Panc1 (cell line): ENCODE measurements at places on chromosomes 1 and 21.

DNA sequence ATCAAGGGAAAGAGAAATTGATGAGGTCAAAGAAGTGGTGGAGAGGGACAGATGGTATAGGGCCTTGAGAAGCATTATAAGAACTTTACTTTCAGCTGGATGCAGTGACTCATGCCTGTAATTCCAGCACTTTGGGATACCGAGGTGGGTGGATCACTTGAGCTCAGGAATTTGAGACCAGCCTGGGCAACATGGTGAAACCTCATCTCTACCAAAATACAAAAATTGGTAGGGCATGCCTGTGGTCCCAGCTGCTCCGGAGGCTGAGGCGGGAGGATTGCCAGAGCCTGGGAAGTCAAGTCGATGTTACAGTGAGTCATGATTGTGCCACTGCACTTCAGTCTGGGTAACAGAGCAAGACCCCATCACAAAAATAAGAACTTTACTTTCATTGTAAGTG is 5.7 kb downstream of the TMEM50A start:
- no peak for DNase-seq

DNA sequence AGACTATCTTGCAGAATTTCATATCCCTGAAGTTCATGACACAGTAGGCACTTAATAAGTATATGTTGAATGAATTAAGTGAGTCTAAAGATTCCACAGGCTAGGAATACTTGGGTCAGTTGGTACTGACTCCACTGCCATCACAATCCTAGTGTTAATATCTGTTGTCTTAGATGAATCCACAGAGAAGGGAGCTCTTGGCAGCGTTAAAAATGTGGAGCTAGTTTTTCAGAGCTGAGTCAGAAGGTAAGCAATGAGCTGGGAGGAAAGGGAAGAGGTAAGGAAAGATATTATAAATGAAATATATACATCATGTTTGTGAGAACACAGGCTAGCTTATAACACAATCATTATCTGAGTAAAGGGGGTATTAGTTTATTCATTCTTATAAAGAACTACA is 21.8 kb upstream of the GORAB start:
- no peak for DNase-seq

GRCh38 chr1:24572301-24572700 is 16.4 kb downstream of the NCMAP start:
- no peak for DNase-seq

GRCh38 chr1:31939484-31940329 is 1.5 kb upstream of the PTP4A2 start:
- no peak for DNase-seq

GRCh38 chr1:233183226-233184020 is 112.1 kb downstream of the PCNX2 start:
- DNase-seq: no peak

DNA sequence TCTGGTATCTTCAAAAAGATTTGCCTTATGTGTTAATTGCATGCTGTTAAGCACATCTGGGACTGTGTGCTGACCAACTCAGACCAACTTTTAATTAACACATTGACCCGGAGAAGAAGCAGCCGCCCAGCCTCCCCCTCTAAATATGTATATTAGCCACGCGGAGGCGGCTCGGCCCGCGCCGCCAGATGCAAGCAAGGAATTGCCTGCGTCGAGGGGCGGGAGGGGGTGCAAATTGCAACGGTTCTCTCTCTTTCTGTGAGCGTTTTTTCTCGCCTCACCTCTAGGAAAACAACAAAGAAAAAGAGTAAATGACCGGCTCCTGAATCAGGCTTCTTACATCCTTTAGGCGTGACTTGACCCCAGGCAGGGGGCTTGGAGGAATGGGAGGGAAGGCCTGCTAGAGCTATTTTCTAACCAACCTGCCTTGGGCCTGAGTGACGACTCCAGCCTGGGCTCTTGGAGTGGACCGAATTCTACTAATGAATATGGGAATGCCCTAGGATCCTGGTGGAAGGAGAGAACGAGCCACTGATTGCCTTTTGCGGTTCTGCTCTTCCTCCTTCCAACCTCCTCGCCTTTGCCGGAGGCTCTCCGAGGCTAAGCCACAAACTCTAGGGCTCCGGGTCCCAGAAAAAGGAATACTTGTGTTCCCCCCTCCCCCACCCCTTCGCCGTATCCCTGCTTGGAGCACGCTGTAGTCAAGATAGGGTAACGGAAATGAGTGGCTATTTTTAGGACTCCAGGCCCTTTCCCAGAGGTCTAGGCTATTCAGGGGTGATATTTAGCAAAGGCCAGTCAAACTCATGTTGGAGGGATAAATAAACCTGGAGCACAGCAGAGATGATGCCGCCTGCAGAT is 417.0 kb upstream of the ESRRG start:
- DNase-seq: no peak

GRCh38 chr21:31181082-31181750 is 142.9 kb upstream of the KRTAP19-8 start:
- no peak for DNase-seq

DNA sequence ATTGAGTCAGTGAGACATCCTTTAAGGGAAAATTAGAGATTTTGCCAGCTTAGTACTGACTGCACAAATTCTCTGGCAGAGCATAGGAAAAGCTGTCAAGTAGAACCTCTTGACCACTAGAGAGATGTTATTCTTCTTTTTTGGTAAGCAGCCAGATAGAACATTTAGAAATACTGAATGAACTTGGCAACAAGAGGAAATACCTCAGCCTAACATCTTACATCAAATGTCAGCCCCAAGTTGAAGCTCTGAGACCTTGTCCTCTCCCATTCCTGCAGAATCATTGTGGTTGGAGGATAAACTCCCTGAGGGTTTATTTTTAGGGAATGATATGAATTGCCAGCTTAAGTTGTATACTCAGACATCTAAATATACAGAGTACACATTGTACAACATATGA is 53.5 kb downstream of the MIGA1 start:
- DNase-seq: no peak

- no peak for DNase-seq
These were observed 148.0 kb upstream of the ERG start for GRCh38 chr21:38646213-38646837.

- no peak for DNase-seq
These were observed 3.0 kb upstream of the TSPAN1 start for GRCh38 chr1:46171871-46172270.

DNA sequence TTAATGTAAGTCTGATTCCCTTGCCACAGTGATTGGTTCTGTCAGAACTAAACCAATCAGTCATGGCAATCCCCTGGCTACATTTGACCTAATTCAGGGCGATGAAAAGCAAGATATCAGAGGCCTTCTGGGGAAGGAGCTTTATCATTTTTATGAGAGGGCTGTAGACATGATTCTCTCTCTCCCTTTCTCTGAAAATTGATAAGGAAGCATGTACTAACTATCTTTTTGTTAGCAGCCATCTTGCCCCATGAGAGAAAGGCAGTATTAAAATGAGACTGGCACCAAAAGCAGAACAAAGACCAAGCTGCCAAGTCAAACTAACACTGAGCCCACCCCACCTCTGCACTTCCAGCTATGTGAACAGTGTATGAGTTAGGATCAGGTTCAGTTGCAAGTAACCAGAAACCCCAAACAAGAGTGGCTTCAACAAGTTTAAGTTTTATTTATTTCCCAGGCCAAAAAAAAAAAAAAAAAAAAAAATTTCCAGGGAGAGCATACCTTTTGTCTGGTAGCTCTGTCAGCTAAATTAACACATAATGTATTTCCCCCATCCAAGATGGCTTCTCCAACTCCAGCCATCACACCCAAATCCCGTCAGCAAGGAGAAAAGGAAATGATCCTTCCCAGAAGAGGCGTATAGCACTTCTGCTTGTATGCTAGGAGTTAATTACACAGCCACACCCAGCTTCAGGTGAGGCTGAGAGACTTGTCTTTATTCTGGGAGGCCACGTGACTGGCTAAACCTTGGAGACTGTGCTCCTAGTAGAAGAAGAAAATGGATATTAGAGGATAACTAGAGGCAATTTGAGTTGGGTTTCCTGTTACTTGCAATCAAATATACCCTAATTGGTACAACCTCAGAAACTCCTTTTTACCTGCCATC is 105.8 kb upstream of the RALGPS2 start:
- DNase-seq: no peak

DNA sequence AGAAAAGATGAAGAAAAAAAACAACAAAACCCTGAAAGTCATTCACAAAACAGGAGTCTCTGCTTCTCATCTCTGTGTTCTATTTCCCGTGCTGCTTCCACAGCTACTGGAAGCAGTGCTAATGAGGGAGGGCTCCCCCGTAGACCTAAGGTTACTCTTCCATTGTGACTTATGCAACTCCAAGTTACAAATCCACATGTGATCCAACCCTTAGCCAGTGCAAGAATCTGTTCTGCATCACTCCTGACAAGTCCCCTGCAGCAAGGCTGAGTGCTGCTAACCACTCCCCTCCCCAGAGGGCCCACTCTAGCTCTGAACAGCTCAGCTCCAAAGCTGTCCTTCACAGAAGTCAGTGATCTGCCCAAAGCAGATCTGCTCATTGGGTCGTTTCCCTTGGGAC is 10.3 kb downstream of the DNALI1 start:
- no peak for DNase-seq
